Dermis blood vessel endothelial cell (primary cell): ENCODE measurements at places on chromosomes 13 and 19. TPM values are rescaled to one million over a fixed set of nuclear protein-coding genes. Genes with fewer than 3 reads are reported as not detected.

SYDE1 gene
- total RNA-seq: 22.5 and 22.6 TPM in 2 replicates

TSKS gene
- total RNA-seq: 0.17 TPM in 1 of 2 replicates, not detected in the other

PALM gene
- 56.3 and 109 TPM in 2 replicates for total RNA-seq

SF3A2 gene
- total RNA-seq: 43.4 and 93.6 TPM in 2 replicates

- peak; percentile 82 for DNase-seq
These were observed 12.2 kb downstream of the THSD1 start for GRCh38 chr13:52393572-52394357.

DNA sequence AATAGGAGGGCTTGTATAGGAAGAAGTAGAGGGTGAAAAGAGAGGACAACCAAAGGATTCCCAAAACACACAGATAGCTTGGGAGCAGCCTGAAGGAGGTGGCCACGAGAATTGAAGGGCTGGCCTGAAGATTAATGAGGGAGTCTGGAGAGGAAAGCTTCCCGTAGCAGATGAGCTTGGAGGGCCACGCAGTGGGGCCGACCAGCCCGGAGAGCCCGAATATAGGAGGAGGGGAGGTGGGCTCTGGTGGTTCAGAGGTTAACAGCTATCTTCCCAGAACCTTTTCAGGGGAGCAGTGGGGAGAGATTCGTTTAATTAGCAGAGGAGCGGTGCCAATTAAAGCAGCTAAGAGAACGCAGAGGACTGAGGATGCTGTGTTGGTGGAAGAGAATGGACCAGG, 154.9 kb downstream of the STK24 start:
- DNase-seq: no peak

- no peak for DNase-seq
These were observed 25.5 kb downstream of the DPRX start for GRCh38 chr19:53657330-53657729.

DNA sequence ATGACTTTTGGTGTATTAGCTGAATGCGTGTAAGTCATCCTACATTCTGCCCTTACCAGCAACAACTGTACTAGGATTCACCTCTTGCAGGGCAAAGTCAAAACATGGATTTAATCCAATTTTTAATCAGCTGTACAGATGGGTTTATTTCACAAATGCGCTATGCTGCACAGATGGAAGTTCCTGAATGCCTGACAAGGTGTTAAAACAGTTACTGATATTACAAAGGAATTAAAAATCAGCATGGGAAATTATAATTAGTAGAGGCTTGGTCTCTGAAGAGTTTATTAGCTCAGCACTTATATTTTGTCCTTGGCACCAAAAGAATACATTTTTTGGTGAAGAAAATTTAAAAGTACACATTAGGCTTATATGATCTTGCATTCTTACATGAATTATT, 448.9 kb downstream of the PCDH9 start:
- no peak for DNase-seq

DNA sequence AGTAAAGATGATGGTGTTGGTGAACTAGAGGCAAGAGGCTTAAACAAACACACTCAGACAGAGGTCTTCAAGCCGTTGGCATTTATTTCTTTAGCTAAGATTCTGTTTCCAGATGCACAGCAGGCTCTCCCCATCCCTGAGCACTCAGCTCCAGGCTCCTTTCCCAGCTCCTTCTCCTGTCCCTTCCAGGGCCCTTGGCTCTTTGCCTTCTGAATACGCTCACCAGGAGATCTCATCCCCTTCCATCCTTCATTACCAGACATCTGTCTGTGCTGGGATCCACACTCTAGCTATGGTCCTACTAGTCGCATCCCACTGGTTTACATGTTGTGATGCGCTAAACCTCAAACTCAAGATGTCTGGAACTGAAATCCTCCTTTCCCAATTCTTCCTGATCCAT, 25.3 kb upstream of the DOCK9 start:
- DNase-seq: no peak

GRCh38 chr13:29957320-29957719, 106.9 kb upstream of the UBL3 start:
- DNase-seq: no peak

GRCh38 chr13:107119989-107120881, 552.3 kb upstream of the ARGLU1 start:
- DNase-seq: no peak

DNA sequence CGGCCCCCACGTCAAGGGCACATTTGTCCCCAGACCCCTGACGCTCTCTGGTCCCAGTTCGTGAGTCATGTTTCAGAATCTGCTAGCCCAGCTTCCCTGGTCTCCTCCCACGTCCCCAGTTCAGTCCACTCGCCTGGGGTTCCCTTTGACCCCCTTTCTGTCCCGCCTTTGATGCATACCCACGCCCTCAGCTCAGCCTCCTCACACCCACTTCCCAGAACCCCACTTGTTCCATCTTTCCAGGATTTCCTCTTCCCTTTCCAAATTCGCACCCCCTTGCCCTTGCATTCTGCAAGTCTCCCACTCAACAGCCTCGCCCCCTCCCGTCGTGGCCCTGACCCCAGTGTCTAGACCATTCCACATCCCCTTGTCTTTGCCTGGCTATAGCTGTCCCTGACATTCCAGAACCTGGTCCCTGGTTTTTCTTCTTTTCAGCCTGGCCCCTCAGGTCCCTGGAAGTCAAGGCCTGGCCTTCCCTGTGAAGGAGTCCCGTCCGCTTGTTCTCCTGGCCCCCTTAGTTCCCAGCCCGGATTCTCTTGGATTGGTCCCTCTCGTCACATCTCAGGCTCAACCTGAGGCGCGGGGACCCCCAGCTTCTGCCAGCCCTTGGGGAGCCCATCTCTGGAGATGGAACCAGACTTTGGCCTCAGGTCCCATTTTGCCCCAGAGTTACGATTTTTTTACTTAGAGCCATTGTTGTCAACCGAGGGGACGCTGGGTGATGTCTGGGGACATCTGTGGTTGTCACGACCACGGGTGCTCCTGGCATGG, 1.3 kb downstream of the NCLN start:
- DNase-seq: no peak

DNA sequence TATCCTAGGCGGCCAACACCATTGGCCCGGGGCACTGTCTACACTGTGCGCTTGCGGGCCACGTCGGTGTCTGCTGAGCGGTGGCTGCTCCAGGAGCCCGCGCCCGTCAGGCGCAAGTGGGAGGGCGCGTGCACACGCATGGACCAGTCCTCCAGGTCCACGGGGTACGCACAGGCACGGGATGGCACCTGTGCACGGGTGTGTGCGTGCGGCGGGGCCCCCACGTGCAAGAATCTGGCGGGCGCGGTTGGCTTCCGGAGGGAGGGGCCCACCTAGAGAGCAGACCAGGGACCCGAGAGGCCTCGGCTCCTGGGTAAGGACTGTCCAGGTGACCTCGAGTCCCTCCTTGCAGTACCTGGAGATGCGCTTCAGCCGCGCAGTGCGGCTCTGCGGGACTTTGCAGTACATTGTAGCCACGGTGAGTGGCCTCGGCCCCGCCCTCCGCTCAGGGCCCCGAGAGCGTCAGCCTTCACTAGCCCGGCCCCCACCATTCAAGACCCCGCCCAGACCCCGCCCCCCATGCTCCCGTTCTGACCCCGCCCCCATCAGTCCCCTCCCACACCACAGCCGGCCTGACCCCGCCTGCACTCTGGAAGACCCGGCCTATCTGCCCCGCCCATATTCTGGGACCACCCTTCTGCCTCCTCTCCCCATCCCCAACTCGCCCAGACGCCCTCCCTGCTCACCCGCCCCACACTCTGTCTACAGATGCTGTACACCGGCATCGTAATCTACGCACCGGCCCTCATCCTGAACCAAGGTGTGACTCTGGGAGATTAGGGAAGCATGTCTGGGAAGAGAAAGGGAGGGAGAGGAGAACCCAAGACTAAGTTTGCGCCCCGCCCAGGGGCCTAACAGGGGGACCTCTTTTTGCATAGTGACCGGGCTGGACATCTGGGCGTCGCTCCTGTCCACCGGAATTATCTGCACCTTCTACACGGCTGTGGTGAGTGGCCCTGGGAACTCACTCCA, 2.3 kb downstream of the SLC5A5 start:
- peak; percentile 29 for DNase-seq
